Psoas muscle (tissue), 8 donors: ENCODE measurements at places on chromosomes 12 and 14. TPM values are rescaled to one million over a fixed set of nuclear protein-coding genes. Genes with fewer than 3 reads are reported as not detected.

DNA sequence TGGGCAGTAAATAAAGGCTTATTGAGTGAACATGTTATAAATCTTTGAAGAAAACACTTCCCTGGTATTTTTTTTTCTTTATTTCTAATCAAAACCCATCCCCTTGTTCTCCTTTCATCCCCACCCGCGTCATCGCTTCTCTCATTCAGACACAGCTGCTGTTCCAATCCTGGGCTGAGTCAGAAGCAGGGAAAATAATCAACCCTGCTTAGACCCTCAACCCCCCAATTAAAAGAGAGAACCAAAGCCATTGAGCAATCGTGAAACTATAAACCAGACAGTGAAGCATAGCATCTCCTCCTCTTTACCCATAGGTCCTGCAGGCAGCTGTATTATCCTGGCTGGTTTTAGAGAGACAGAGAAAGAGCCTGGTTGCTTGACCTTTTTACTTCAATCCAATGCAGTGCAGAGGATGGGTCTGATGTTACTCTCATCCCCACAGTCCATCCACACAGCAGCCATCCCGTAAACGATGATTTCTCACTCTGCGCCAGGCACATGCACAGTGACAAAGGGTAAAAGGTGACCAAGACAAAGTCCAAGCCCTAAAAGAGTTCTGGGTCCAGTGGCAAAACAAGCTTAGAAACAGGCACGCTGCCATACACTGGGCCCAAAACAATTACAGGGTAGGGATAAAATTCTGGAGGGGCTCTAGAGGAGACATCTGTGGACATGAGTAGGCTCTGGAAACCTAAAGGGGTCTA lies 238.3 kb downstream of the GALC start:
- no peak for DNase-seq
- H3K4me3 ChIP-seq = no peak overlapping the region
- no peaks in the 10 kb centered on the region for H3K27me3 ChIP-seq
- no peak overlapping the region for H3K27ac ChIP-seq

- no peak overlapping the region for H3K4me3 ChIP-seq
- H3K36me3 ChIP-seq = no peaks in the 10 kb centered on the region
- no peak overlapping the region for H3K27ac ChIP-seq
- DNase-seq = no peak
- no peaks in the 10 kb centered on the region for H3K4me1 ChIP-seq
- no peaks in the 10 kb centered on the region for H3K27me3 ChIP-seq
Observed at GRCh38 chr14:72524295-72524629, 369.6 kb downstream of the DPF3 start.

- H3K27me3 ChIP-seq = no peaks in the 10 kb centered on the region
- H3K4me1 ChIP-seq = peaks cover 26% of the 10 kb centered on the region
Observed at GRCh38 chr12:106962286-106962685, 6.6 kb downstream of the TMEM263 start.

DNA sequence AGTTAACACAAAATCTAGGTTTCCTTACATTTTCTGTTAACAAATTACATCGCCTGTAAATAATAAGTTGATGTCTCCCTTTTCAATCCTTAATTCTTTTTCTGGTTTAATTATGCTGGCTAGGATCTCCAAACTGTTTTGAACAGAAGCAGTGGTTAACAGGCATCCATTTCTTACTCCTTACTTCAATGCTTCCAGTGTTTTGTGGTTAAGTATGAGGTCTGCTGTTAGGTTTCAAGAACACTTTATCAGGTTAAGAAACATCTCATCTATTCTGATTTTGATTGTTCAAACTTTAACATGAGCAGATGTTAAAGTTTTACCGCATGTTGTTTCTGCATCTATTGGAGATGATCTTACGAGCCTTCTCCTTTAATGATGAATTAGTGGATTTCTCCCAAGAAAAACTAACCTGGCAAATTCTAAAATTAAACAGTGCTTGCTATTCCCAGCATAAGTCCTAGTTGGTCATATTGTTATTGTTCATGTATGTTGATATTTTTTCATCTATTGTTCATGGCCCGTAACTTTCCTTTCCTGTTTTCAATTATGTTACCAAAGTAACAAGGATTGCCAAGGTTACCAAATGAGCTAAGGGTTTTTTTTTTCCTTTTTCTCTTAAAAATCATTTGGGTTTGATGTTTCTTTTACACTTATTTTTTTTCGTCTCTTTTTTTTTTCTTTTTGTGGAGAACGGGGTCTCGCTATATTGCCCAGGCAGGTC lies 33.4 kb downstream of the POLE start:
- no peaks in the 10 kb centered on the region for H3K4me1 ChIP-seq
- H3K36me3 ChIP-seq = peaks cover 8% of the 10 kb centered on the region
- no peaks in the 10 kb centered on the region for H3K27me3 ChIP-seq
- no peak for DNase-seq
- no peak overlapping the region for H3K27ac ChIP-seq

Gene KRT75
- not detected for total RNA-seq
